ENCODE measurements at places on chromosomes 11 and 22. TPM values are rescaled to one million over a fixed set of nuclear protein-coding genes. Genes with fewer than 3 reads are reported as not detected.

The MRPL23 gene
- total RNA-seq: 292 TPM

The CNIH2 gene
- total RNA-seq: 0.72 TPM

The DEPDC7 gene
- total RNA-seq: 13.8 TPM

The CAVIN3 gene
- total RNA-seq: not detected

The RELT gene
- total RNA-seq: 17.0 TPM

The PAMR1 gene
- 0.43 TPM for total RNA-seq

The SYT7 gene
- total RNA-seq: 0.12 TPM

The TREH gene
- 0.05 TPM for total RNA-seq

The AP1B1 gene
- 33.2 TPM for total RNA-seq

The ZP1 gene
- total RNA-seq: 0.05 TPM

GRCh38 chr11:43459246-43459645, 100.5 kb downstream of the TTC17 start:
- DNase-seq: no peak

DNA sequence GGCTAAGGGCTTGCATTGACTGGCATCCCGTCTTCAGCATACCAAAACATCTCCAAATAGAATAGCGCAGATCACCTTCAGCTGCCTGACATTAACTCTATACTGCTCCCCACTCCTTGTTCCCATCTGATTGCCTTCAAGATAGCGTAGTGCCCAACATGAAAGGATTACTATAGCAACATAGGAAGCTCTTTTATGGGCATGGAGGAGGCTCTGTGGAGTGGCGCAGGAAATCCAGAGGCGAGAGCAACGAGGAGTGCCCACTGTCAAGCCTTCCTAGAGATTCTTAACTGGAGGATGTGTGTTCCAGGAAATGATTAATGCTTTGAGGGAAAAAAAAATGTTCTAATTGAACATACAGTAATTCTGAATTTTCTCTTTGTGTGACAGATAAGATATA, 213.3 kb downstream of the CADM1 start:
- DNase-seq: peak; percentile 1

GRCh38 chr11:73187854-73188253, 30.2 kb upstream of the P2RY2 start:
- no peak for DNase-seq

- peak; percentile 42 for DNase-seq
These were observed 709 bp downstream of the FTH1 start for GRCh38 chr11:61966734-61967115.

DNA sequence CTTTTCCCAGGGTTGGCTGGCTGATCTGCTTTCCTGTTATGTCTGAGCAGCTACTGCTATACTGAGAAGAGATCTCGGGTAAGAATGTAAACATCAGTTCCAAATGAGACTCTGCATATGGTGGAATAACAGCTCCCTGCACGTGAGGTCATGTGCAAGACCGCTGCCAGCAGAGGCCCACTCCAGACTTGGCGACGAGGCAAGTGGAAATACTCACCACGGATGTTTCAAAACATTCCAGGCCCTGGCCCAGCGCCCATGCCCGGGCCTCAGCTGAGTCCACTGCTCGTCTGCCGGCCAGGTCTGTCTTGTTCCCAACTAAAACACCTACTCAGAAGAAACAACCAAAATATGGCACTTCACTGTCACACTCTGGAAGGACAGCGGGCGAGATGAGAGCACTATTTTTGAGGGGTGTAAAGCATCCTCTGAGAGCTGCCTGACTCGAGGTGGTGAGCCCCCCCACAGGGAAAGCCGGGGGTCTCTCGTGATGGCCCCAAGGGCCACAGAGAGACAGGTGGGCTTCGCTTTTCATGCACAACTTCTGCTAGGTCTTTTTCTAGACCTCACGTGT, 13.1 kb downstream of the IFT27 start:
- DNase-seq: no peak

GRCh38 chr22:45210174-45210573, 30.5 kb downstream of the KIAA0930 start:
- no peak for DNase-seq

DNA sequence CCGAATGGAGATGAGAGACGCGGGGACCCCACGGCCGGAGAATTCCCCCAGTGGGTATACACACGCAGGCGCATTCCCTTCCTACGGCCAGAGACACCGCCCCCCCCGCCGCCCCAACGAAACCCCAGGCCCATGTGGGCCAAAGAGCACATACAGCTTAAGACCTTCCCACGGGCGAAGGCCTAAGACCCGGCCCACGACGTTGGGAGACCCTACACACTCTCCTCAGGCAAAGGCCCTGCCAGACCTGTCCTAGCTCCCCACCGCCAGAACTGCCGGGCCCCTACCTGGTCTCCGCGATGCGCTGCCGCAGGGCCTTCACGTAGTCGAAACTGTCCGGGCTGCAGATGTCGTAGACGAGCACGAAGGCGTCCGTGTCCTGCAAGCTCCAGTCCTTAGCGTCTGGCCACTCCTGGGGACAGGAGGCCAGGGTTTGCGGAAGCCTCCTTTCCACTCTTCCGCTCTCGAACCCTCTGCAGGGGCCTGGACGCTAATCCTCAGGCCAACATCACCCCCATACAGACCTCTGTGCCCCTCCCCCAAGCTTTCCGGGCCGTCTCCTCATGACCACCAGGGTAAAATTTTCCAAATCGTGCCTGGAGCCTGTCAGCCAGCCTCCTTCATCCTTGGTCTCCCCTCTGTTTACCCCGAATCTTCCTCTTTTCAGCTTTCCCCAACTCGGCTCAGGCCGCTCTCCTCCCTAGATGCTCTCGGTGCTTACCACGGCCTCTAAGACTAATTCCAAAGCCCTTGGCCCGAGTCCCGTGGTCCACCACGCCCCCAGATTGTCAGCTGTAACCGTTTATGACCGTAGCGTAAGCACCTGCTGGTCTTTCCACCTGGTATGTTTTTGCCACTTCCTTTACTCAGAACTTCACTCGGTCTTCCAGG, 1.7 kb downstream of the RASL10A start:
- DNase-seq: no peak

- no peak for DNase-seq
These were observed 80.8 kb downstream of the PIWIL4 start for GRCh38 chr11:94647926-94648325.

GRCh38 chr22:17194213-17194612, 25.0 kb downstream of the ADA2 start:
- DNase-seq: no peak
